ENCODE measurements at places on chromosomes 13 and 19.

DNA sequence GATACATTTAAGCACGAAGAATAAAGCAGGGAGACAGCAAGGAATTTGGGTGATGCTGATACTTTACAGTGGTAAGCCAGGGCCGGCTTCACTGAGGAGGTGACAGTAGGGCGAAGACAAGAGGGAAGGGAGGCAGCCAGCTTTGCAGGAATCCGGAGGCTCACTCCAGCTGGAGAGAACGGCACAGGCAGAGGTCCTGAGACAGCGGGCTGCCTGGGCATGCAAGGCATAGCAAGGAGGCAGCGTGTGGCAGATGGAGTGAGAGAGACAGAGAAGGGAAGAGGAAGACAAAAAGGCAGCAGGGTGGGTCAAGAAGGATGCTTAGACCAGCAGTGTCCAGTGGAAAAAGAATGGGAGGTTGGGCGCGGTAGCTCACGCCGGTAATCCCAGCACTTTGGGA, 83.2 kb upstream of the WASF3 start:
- DNase-seq, result no peak

DNA sequence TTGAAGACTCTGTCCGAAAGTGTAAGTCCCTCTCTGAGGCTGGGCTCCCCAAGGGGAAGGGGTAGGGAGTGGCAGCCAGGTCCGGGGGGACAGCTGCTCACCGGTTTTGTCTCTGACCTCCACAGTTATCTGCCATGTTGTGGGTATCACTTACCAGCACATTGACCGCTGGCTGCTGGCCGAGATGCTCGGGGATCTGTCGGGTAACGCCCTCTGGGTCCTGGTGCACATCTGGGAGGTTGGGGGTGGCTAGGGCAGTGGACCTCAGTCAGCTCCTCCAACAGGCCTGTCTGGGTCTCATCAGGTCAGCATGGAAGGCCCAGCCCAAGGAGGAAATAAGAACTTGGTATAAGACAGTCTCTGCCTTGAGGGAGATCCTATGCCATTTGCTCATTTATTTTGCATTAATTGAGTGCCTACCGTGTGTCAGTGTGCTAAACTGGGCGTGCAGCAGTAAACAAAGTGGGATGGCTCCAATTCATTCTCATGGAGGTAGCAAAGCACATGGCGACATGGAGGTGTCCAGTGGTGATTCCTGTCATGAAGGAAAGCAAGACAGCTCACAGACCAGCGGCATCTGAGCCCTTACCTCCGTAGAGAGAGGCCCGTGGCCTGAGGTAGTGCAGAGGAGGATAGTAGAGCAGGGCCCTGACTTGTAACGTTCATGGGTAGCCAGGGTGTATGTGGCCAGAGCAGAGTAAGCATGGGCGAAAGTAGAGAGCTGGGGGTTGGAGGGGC, 13.7 kb downstream of the EIF3K start:
- no peak for DNase-seq

- no peak for DNase-seq
These were observed 427.9 kb downstream of the ZNF536 start for GRCh38 chr19:30799865-30800755.

DNA sequence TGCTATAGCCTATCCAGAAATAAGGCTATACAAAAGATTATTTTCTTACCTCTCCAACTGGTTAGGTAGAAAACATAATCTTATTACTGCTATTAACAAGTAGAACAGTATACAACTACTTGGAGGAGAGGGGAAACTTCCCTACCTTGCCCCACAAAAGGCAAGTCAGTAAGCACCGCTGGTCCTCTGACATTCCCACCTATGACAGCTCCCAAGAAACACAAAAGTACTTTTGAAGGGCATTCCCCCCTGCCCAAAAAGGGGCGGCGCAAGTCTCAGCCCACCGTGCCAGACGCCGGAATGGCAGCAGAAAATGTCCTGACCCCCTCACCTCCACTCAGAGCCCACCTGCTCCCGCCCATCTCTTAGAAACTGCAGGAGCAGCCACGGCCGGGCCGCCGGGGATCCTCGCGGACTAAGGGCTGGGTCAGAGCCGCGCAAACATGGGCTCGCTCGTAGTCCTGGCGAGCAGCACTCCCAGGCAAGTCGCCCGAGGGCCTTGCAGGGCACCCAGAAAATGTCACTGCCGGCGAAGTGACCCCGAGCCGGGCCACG, 437 bp downstream of the SUCLA2 start:
- no peak for DNase-seq

DNA sequence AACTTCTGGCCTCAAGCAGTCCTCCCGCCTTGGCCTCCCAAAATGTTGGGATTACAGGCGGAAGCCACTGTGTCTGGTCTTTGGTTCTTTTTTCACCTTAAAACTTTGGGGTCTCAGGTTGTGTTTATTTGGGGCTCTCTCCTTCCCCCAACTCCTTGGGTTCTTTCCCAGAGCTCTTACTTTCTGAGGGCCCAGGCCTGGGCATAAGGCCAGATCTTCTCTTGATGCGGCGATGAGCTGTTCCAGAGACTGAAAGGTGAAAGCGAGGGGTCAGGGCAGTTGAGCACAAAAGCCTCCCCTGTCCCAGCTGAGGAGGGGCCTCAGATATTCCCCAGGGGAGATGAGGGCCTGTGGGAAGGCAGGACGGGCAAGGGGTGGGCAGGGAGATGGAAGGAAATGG, 7.1 kb downstream of the POLR1G start:
- DNase-seq, result no peak

- no peak for DNase-seq
These were observed 21.9 kb downstream of the CEBPA start for GRCh38 chr19:33280351-33280921.

DNA sequence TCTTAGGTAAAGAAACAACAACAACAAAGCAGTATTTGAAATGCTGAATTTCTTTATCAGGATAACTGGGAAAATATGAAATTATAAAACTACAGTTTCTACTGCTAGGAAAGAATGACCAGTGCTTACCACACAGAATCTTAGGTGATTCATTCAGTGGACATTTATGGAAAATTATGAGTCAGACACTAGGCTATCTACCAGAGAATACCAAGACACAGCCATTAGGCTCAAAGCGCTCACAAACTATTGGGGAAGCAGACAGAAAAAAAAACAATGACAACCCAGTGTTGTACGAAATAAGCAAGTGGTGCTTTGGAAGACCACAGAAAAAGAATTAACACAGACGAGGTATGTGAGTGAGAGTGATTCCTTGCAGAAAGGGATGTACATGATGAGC, 1019.5 kb downstream of the PCDH9 start:
- DNase-seq, result no peak

GRCh38 chr13:97802213-97802612, 151.3 kb upstream of the IPO5 start:
- no peak for DNase-seq

GRCh38 chr19:2561895-2562294, 86.0 kb downstream of the GADD45B start:
- no peak for DNase-seq

DNA sequence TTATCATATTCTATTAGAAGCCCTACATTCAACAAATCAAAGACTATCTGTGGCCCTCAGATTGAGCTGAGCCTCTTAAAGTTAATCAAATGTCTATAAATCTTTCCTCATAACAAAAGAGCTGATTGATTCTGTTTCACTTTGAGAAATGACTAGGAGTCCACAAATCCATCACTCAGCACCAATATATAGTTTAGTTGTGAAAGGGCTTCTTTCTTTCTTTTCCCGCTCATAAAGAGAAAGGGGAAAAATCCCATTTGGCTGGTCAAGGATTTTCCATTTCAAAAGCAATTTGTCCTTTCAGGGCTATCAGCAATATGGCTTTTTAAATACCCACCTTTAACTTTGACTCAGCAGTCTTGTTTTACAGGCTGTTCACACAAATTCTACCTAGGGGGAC, 408.5 kb upstream of the PCDH20 start:
- no peak for DNase-seq

DNA sequence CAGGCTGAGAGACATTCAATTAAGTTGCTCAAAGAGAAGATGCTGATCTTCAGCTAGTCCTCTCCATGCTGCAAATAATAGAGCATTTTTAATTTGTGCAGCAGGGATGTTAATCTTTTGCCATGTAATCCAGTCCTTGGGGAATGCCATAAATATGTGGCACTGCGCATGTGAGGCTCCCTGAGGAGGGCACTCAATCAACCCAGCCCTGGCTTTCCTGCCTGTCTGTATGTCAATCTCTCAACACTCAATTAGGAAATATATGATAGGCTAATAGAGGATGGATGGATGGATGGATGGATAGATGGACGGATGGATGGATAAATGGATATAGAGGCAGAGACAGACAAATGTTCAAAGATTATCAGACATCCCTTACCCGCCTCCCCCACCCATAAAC, 31.6 kb upstream of the POP4 start:
- DNase-seq, result no peak

DNA sequence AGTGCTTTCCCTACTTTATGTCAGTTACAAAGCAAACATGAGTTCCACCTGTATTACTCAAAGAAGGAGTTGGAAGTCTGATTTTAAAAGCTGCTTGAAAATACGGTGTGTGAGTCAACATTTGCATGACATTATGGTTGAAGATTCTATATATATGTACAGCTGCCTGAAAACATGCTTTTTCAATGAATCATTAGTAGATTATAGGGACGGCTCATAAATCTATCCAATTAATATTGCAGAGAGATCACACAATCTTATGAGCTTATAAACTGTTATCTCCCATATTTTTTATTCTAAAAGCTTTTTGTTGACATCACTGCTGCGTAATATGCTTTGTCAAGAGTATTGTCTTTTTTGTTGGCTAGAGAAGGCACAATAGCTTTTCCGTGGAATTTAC, 873.8 kb downstream of the SLITRK6 start:
- DNase-seq, result no peak

DNA sequence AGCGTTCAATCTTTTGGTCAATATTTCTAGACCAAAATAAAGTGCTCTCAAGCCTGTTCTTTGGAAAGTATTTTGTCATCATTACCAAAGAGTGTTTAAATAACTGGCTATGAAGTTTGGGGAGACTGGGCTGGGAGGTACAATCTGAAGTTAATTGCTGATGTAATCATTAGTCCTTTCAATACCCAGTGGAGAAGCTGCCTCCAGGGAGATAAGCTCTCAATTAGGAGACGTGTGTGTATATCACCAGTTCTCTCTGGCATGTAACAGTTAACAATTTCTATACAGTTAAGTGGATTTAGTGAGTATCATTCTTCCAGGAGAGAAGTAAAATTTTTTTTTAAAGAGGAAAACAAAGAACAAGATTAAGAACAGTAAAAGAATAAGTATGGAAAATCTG, 1.4 kb downstream of the COL4A1 start:
- no peak for DNase-seq

DNA sequence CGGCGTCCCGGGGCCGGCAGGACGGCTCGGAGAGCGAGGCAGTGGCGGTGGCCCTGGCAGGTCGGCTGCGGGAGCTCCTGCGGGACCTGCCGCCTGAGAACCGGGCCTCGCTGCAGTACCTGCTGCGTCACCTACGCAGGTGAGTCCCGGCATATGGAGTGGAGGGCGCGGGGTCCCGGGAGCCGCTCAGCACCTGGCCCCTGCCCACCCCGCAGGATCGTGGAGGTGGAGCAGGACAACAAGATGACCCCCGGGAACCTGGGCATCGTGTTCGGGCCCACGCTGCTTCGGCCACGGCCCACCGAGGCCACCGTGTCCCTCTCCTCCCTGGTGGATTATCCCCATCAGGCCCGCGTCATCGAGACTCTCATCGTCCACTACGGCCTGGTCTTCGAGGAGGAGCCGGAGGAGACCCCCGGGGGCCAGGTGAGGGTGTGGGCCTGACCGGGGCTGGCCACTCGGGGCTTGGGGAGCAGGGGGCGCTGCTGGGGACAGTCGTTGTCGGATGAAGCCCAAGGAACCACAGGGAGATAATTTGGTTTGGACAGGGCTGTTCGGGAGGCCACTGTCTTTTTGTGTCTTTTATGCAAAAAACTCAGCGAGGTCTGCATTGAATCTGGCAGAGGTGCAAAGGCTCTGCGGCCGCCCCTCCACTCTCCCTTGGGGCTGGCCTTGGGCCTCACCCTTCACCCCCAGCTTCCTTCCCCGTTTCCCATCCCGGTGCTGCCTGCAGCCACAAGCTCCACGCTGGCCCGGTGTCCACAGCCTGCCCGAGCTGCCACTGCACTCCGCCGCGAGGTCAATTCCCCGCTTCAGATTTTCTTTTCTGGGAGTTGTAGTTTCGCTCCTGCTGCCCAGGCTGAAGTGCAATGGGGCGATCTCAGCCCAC, 12.0 kb downstream of the POLR2E start:
- DNase-seq, result no peak

DNA sequence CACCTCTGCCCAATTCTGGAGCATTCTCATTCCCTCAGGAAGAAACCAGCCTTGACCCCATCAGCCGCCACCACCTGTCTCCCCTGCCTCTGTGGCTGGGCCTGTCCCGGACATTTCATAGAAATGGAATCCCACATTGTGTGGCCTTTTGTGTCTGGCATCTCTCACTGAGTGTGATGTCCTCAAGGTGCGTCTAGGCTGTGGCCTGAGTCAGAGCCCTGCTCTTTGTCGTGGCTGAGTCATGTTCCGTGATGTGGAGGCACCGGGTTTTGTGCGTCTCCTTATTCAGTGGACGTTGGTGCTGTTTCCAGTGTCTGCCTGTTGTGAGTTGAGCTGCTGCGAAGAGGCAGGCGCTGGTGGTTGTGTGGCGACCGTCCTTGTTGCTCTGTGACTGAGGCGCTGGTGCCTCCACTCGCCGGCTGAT, 3.5 kb downstream of the FZR1 start:
- DNase-seq, result no peak

DNA sequence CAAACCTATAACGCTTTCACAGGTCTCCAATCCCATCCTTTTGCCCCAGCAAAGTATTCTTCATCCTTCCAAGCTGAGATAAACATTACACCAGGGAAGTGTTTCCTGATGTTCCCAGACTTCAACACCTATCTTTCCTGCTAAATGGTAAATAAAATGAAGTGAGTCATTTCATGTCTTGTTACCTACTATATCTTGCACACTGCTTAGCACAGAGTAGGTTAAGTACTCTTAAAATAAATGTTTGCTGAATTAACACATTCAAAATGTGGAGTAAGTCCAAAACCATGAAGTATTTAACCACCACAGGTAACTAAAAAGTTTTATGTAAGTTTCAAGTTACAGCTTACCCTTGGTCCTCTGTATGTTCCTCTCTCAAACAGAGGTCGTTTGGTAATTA, 3.4 kb downstream of the RBM26 start:
- DNase-seq, result no peak

DNA sequence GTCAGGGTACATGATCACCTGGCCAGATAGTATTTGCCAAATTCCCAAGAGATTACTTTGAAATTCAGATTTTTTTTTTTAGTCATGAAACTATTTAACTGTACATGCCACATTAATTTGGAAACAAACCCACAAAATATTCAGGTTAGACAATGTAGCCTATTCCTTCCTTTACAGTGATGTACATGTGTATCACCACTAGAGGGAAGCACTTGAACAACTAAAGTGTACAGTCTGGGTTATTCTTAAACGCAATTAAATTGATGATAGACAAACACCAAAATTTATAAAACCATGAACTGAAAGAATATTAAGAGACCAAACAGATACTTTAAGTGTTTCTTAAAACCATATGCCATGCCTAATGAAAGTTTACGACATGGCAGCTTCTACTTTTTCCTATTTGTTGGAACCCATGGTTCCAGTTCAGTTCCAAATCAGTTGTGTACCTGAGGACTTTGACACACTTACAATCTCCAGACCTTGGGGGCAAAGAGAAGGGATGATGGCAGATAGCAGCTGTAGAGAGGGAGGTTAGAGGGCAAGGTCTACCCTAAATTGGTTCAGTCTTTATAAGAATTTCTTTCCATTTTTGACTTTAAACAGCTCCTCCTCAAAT, 52.8 kb downstream of the TNFSF13B start:
- no peak for DNase-seq

Measured in nucleus accumbens (tissue), 56 donors.